ENCODE measurements at places on chromosomes 7 and 10.

- DNase-seq = no peak
Observed at GRCh38 chr10:99667108-99667751, 7.9 kb downstream of the ENTPD7 start.

- DNase-seq = no peak
Observed at GRCh38 chr7:122984021-122984420, 11.5 kb downstream of the TAS2R16 start.

GRCh38 chr7:70210200-70210935 lies 612.1 kb downstream of the AUTS2 start:
- DNase-seq = no peak

- no peak for DNase-seq
Observed at GRCh38 chr7:95950698-95951097, 178.3 kb downstream of the DYNC1I1 start.

DNA sequence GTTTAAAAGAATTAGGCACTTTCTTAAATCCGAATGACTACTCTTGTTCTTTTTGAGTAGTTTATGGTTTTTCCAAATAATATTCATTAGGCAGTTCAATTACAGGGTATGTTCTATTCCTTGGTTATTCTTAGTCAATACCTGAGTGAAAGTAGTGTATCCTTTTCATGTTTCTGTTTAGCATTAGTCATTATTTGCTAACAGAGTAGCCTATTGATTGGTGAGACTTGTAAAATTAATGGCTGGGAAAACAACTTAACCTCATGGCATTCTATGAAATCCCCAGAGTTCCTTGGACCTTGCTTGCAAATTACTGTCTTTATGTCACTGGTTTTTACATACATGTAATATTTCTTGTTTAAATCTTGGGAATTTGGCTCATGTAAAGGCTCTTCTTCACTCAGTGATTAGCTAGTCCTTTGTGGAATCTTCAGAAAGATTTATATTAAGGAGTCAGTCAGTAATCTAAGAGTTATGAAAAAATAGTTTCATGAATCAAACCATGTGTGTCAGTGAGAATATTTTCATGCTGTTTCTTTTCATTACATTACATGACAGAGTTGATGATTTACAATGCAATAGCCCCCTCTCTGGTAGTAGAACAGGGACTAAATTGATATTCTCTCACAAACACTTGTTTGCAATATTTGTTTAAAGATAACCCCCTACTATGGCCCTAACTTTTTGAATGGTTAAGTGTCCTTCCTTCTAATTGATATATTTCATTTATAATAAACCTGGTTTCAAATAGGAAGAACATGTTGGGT lies 81.5 kb upstream of the LRRTM3 start:
- DNase-seq = no peak

GRCh38 chr10:77909749-77910375 lies 16.7 kb downstream of the DLG5 start:
- no peak for DNase-seq

GRCh38 chr7:128200376-128200775 lies 40.7 kb upstream of the LEP start:
- DNase-seq = no peak

DNA sequence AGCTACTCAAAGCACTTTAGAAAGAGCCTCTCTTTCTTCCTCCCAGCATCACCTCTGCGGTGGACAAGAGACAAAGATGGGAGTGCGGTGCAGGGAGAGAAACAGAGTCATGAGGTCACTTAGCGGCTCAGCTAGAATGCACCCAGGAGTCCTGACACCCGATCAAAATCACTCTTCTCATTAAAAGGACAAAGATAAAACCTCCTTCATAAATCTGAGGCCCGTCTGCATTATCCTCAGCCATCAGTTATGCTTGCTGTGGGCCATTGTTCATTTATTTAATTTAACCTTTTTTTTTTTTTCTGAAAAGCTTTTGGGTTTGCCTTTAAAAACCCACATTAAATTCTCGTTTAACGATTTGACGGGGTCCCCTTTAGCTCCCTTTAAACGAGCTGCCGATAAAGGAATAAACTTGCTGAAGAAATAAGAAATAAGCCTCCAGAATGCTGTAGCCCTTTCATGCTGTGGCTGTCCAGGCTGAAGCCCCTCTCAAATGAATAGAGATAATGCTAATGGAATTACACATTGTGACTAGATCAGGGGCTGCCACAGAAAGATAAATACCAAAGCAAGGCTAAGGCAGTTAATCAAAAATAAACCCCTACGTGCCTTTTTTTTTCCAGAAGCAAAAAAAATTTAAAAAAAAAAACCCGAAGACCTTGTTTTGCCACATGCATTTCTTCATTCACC lies 16.1 kb upstream of the PLXNA4 start:
- no peak for DNase-seq

DNA sequence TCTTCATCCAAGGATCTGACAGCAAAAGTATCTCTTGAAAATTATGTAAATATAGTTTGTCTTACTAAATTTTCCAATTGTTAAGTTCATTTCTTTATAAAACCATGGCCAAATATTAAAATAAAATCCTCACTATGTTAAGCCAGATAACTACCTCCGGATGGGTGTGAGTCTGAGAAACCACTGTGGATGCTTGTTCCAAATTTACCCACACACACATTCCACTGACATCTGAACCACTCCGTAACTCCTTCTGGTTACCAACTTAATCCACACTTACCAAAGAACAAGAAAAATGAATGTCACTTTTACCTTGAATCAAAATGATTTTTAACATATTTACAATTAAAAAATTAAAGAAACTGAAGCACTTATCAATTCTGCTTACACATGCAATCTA lies 19.7 kb downstream of the CYTH3 start:
- no peak for DNase-seq

- no peak for DNase-seq
Observed at GRCh38 chr7:129136887-129137642, 7.4 kb upstream of the TSPAN33 start.

GRCh38 chr7:105773030-105773460 lies 103.4 kb downstream of the ATXN7L1 start:
- no peak for DNase-seq

DNA sequence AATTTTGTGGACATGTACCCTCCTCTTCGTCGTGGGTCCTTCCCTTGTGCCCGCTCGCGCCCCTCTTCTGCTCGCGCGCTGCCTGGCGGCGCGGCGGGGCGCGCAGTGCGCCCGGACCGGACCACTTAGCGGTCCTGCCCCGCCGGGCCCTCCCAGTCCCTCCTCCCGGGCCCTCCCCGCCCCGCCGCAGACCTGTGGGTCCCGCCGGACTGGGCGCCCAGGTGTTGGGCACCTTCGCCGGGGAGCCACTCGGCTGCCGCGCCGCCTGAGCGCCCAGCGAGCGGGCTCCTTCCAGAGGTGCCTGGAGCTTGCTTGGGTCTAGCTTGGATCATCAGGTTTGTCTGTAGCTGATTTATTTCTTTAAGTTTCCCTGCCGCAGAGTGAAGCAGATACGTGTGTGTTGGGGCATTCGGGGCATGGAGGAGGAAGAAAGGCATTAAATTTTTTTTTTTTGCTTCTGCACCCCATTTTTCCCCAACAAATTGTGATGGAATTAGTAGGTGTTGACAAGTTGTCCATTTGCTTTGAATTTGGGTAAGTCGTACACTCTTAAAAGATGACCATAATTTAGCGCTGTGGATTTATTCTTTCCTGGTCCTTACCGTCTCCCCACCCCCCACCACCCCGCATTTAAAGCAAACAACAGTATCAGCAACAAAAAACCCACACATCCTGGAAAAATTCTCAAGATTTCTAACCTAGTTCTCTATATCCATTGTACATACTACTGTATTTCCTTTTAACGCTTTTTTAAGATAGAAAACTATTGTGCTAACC lies 905 bp downstream of the C1GALT1 start:
- no peak for DNase-seq

DNA sequence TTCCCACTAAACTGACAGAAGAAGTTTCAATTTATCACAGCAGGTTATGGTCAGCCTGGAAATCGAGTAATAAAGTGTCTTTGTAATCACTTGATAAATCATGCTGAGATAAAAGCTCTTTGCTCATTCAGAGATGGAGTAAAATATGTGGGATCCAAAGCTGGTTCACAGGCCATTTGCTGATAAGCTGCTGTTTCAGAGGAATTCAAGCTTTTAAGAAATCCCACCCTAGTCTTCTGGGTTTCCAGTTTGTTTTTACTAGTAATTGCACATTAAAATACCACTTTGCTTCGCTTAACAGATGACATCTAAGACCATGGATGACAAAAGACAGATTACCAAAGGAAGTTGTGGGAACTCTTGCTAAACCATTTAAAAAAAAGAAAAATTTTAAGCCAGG lies 37.4 kb upstream of the CDK6 start:
- no peak for DNase-seq

- DNase-seq = peak; percentile 78
Observed at GRCh38 chr10:31062856-31063255, 31.2 kb upstream of the ZNF438 start.

GRCh38 chr7:106866298-106867281 lies 1.5 kb downstream of the PIK3CG start:
- DNase-seq = no peak

- DNase-seq = no peak
Observed at GRCh38 chr7:74511345-74511744, 57.6 kb downstream of the GTF2IRD1 start.

GRCh38 chr10:126016156-126016805 lies 119.9 kb downstream of the FANK1 start:
- no peak for DNase-seq

DNA sequence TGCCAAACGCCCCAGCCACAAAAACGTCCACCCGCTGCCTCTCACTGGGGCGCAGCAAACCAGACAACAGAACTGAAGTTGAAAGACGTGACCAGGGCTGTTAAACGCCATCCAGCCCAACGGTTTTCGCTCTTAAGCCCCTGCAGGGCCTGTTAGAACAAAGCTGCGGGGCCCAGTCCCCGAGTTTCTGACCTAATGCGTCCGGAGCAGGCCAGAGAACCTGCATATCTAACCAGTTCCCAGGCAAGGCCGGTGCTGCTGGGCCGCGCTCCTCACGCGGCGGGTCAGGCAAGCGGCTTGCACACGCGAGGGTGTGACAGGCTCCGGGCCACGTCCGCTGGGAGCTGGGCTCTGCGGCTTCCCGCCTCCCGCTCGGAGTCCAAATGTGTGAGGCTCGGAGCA lies 87.0 kb downstream of the PTPRN2 start:
- no peak for DNase-seq

- no peak for DNase-seq
Observed at GRCh38 chr10:52870562-52870961, 98.0 kb upstream of the MBL2 start.

DNA sequence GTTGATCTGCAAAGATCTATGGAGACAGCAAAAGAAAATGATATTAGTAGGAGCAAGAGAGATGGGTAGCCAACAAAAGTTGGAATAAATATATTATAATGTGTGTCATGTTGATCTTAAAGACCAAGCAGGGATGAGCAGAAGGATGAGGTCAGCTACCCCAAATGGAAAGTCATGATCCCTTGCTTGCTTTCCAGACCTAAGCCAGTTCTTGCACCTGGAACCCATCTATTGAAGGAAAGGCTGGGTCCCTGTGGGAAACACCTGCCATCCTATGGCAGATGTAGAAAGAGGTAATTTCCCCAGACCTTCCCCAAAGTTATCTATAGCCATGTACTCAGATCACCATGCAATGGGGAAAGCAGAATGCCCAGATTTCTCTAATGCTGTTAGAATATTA lies 52.5 kb downstream of the LYZL2 start:
- DNase-seq = peak; percentile 46

DNA sequence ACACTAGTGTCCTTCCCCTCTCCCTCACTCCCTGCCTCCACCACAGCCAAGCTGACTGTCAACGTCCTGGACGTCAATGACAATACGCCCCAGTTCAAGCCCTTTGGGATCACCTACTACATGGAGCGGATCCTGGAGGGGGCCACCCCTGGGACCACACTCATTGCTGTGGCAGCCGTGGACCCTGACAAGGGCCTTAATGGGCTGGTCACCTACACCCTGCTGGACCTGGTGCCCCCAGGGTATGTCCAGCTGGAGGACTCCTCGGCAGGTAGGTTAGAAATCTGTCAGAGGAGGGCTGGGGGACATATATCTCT lies 24.9 kb upstream of the VSIR start:
- DNase-seq = no peak

- DNase-seq = no peak
Observed at GRCh38 chr10:133114251-133114650, 26.5 kb downstream of the ADGRA1 start.

DNA sequence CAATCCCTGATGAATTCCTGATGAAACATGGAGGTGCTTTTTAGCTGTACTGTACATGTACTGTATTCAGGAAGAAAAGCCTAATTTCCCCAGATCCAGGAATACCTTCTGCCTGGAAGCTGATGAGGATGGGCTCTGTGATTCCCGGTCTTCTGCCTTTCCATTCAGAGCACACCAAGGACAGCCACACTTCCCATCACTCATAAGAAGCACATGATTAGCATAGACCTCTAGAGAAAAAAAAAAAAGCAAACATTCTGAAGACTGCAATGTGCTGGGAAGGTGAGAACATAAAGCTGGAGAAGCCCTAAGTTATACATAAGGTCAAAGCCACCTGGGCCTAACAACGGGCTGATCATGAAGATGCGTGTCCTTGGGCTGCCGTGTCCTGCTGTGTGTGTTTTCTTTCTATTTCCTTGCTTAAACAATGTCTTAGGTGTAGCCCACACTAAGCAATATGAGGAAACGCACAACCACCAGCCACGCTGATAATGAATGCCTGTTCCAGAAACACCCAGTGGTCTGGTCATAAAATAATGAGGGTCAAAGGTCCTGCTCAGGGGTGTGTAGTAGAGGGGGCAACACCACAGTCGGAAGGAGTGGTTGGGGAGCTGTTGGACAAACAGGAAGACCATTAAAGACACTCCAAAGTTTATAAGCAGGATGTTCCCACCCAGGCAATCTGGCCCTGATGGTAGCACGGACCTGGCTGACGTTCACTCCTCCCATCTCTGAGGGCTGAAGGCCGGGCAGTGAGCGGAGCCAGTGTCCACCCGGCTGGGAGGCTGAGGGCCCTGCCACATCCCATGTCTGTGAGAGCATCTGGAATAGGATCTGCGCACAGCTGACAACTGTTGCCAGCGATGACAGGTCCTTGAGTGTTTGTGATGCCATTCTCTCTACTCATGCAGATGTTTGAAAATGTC lies 7.9 kb downstream of the PKD1L1 start:
- no peak for DNase-seq

- DNase-seq = no peak
Observed at GRCh38 chr10:96967847-96968246, 135.7 kb downstream of the LCOR start.

DNA sequence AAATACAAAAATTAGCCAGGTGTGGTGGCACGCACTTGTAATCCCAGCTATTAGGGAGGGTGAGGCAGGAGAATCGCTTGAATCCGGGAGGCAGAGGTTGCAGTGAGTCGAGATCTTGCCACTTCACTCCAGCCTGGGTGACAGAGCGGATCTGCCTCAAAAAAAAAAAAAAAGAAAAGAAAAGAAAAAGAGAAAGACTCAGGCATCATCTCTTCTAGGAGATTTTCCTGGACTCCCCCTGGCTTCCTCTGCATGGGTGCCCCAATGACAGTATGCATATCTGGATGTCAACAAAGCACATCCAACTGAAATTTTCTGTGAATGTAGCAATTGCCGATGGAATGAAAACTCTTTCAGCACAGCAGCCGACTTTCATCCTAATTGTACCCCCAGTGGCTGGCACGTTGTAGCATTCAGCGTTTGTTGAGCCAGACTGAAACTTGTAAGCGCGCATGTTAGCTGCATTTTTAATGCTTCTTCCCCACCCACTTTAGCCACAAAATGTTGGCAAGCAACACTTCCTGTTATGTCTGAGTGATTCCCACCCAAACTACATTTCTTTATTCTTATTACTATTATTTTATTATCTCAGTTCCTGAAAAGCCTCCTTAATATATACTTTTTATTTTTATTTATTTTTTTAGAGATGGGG lies 70.2 kb downstream of the PRTFDC1 start:
- DNase-seq = no peak

- DNase-seq = no peak
Observed at GRCh38 chr7:1505731-1506550, 1.8 kb upstream of the INTS1 start.

All from forelimb muscle (tissue), 1 donor.